Forelimb muscle (tissue), 1 donor: ENCODE measurements at places on chromosomes 5 and 9. TPM values are rescaled to one million over a fixed set of nuclear protein-coding genes. Genes with fewer than 3 reads are reported as not detected.

DNA sequence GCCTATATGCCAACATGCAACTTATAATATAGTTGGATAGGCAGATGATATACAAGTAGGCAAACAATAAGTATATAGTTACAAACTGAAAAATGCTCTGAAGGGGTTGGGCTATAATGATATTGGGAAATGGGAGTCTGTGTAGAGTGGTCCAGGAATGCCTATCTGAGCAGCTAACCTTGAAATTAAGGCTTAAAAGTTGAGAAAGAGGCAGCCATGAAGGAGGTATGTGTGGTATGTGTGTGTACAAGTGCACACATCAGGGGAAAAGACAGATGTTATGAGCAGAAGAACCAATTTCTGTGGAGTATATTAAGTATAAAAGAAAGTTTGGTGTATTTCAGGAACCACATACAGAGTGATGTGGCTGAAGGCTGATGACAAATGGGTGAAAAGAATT, 154.9 kb upstream of the PAPPA start:
- no peak for DNase-seq

Gene ARL10
- 12.2 TPM for polyA plus RNA-seq

Gene ENG
- polyA plus RNA-seq = 43.4 TPM

Gene PCDHGA12
- polyA plus RNA-seq = 1.7 TPM

DNA sequence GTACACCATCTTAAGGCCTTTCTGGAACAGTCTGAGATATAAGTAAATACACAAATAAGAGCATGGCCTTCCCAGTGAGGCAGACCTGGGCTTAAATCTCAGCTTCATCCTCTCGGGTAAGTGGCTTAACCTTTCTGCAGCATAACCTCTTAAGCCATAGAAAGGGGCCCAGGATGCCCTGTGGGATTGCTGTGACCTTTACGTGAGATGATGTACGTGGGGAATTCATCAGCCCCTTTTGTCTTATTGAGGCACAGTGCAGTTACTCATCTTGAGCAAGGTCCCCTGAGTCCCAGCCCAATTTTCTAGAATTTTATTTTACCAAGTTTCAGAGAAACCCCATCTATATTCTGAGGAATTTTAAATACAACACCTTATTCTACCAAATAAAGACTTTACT, 92.2 kb downstream of the PDE8B start:
- no peak for DNase-seq

Gene SUSD3
- 3.3 TPM for polyA plus RNA-seq

DNA sequence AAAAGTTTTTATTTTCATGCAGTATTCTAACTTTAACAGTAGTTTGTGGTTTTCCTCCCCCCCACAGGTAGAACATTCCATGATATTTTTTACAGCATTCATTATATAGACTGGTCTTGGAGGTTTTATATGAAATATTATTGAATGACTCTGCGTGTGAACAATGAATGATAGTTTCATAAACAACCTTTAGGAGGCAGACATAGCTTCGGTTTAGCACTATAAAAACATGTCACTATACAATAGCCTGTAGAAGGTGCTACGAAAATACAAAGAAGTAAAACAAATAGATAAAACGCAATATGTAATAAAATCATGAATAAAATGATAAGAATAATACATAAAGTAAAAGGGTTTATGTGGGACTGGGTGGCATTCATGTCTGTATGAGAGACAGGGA, 8.5 kb downstream of the KLF4 start:
- DNase-seq = no peak

GRCh38 chr5:171776213-171776612, 9.4 kb upstream of the SMIM23 start:
- no peak for DNase-seq

GRCh38 chr9:94581728-94582127, 11.9 kb downstream of the FBP2 start:
- DNase-seq = no peak

GRCh38 chr5:126927429-126927828, 102.9 kb downstream of the MARCHF3 start:
- DNase-seq = no peak

GRCh38 chr5:52994266-52994665, 5.1 kb downstream of the ITGA2 start:
- DNase-seq = no peak

Gene INSL6
- polyA plus RNA-seq = 0.63 TPM

DNA sequence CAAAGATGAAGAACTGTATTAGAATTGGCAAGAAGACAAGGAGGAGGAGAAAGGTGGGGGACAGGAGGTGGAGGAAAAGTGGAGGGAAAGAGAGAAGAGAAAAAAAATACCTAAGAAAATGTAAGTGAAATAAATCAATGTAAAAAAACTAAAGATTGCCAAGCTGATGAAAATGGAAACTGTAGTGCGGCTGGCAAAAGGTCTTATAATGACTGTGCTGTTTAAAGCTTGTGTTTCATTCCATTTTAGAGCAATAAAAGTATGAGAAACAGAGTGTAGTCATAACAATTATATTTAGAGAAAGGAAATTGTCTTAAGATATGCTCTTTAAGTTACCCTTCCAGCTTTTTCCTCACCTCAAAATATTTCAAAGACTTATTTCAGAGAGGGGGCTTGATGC, 670.5 kb upstream of the SEMA6A start:
- DNase-seq = no peak

Gene IL4
- polyA plus RNA-seq = not detected

Gene TMEM215
- 0.54 TPM for polyA plus RNA-seq

DNA sequence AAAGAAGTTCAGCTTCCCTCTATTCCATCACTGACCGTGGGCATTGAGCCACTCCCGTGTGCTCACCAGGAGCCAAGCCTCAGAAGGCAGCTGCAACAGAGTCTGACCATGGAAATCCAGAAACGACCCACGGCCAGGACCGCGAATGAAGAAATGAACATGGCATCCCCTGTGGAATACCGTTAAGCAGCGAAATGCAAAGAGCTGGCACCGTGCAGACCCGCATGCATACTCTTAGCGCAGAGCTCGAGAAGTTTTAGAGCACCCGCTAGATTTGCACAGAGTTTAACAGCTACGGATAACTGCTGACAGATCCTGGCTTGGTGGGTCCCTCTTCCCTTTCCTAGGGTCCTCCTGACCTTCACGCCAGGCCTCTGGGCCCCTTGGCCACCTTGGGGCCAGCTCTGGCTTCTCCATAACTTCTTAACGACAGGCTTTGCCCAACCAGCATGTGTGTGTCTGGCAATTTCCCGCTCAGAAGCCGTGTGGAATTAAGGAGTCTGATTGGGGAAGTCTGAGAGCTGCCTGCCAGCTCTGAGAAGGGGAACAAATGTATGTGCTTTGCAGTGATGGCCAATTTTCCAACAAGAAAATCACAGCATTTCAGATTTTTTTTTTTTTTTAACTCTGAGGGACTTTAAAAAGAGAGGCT, 75.3 kb upstream of the COL5A1 start:
- DNase-seq = no peak

GRCh38 chr9:134396825-134397224, 70.6 kb downstream of the RXRA start:
- no peak for DNase-seq

GRCh38 chr5:102999191-102999590, 120.7 kb downstream of the GIN1 start:
- DNase-seq = no peak

DNA sequence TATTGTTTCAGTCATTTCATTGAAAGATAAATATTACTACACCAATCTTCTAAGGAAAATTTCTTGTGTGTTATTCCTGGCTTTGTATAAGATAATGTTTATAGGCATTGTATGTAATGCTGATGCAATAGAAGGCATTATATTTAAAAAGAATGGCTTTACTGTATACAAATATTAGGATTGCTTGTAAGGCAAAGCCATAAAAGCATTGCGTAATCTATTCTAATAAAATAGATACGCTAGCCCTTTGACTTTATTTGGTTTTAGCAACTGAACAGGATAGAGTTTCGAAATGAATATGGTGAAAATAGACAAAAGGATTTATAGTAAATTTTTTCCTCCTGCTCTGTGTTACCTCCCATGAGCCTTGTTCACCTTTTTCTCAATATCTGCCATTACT, 5.5 kb upstream of the LYSMD3 start:
- no peak for DNase-seq

DNA sequence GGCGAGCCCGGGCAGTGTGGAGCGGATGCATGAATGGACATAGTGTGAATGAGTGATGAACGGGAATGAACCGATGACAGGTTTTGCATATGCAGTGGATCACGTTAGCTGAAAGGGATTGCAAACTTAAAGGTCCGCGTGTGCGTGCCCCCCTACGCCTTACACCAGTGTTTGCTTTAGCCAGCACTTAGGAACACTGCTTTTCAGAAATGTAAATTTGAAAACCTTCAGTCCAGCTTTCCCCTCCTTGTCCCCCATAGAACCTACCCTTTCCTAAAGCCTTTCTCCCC, 692 bp downstream of the PSAT1 start:
- DNase-seq = no peak

- no peak for DNase-seq
Observed at GRCh38 chr5:173281910-173282309, 46.3 kb downstream of the STC2 start.

DNA sequence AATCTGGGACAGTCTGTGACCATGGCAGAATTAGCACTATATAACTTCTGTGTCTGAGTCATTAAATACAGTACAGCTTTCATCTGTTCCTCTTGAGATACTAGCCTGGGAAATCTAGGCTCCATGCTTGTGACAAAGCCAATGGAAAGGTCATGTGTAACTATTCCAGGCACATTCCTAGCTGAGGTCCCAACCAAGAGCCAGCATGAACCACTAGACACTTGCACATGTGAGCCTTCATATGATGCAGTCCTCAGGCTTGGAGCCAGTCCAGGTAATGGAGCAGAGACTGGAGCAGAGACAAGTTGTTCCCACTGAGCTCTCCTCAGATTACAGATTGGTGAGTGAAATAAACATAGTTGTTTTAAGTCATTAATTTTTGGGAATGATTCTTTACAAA, 412.4 kb upstream of the ZNF462 start:
- DNase-seq = no peak

- no peak for DNase-seq
Observed at GRCh38 chr5:53161876-53162275, 52.3 kb upstream of the MOCS2 start.

Gene G3BP1
- 95.0 TPM for polyA plus RNA-seq

DNA sequence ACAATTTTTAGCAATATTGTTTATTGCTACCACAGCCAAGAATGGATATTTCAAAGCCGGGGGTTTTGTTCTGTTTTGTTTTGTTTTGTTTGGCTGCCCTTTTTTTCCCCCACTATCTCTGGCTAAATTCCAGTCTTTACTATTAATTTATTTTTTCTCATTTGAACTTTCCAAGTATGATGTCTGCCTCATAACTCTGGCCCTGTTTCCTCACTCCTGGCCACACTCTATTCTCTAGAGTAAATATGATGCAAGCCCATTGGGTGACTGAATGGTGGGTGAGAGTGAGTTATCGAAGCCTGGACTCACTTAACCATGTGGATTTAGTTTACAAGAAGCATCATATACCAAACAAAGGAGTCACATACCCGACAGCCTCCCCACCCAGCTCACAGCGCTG, 41.9 kb downstream of the WDR36 start:
- DNase-seq = peak; percentile 32

DNA sequence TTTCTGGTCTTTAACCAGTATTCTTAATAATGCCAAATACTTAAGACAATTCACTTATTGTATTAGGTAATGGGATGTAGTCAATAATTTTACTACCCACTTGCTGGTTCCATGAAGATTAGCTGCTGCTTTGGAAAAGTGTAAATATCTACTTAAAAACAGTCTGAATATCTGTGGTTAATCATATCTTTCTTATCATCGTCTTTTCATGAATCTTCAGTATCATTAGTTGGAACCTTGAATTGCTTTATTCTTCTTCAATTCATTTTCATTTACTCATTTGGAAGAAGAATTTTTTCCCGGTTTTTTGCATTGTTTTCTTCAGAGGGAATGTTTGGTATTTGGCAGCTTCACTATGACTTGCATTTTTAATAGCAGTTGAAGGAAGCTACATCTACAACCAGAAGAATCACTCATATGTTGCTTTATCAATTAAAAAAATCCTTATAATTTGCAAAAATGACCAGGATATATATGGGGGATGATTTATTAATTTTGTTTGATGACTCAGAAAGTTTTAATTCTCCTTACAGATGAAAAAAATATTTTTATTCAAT, 1398.3 kb upstream of the CDH6 start:
- DNase-seq = no peak

DNA sequence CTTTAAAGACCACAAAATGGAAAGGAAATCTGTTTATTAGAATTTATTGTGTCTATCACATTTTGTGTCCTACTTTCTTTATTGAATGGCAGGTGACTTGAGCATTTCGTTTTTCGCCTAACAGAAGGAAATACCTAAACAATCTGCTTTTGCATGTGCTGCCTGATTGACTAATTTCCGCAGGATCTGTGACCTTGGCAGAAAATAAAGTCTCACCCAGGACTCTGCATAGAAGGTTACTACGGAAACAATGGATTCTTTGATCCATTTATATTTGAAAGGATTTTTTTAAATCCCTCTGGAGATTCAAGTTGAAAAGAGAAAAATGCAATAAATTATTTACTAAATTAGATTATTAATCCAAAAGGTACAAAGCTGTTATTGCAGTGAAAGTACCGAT, 61.0 kb upstream of the CAST start:
- no peak for DNase-seq

Gene SLC4A9
- polyA plus RNA-seq = 0.19 TPM

Gene LCN15
- polyA plus RNA-seq = 0.49 TPM

- DNase-seq = no peak
Observed at GRCh38 chr9:133477992-133478850, 678 bp downstream of the SLC2A6 start.

Gene C5orf58
- polyA plus RNA-seq = 0.59 TPM

GRCh38 chr5:76402251-76402885, 717 bp upstream of the IQGAP2 start:
- no peak for DNase-seq

Gene MEIKIN
- polyA plus RNA-seq = not detected

DNA sequence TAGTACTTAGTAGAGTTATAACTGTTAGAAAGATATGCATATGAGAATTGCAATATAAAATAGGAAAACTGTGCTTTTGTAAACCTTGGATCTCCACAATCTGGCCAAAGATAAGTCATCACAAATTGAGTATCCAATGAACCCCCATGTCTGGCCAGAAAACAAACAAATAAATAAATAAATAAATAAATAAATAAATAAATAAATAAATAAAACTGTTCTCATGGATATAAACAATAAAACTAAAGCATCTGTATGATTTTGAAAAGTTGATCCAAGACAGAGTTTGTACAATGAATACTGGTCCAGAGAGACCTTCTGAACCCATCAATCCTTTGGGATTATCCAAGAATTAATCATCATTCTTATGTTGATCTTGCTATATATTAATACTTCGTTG, 367.6 kb upstream of the CDH9 start:
- no peak for DNase-seq

DNA sequence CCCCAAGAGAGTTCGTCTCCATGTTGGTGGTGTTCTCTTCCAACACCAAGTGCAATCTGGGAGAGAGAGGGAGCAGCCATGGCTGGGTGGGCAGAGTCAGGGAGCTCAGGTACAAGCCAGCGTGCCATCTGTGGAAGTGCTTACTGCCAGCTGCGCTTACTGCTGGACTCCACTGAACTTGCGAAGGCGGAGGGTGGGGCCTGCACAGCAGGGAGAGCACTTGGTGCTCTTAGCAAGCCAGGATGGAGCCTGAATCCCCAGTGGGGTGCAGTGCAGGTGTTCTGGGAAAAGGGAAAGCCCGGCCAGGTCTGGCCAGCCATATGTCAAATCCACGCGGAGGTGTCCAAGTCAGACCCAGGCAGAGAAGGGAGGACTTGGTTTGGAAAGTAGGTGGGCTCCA, 142.0 kb downstream of the FANCC start:
- DNase-seq = no peak
